ENCODE measurements at places on chromosomes 5 and 9.

- no peak for DNase-seq
These were observed 85.9 kb upstream of the TRIO start for GRCh38 chr5:14057289-14057688.

GRCh38 chr9:111728617-111729366, 65.9 kb downstream of the SHOC1 start:
- DNase-seq, result no peak

DNA sequence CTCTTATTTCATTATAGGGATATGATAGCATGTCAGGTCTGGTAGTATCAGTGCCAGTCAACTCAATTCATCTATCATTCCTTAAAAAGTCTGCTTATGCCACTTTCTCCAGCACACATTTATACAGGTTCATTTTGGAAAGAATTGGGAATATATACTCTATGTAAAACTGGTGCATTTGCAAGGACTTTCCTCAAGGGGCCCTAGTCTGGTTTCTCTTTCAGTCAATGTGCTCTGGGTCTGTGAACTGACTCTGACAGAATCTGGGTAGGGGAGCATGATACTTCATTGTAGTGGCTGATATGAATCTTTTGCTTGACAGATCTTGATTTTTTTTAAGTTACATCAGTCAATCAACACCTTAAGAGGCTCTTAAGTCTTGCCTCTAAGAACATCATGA, 313.9 kb downstream of the HTR1A start:
- no peak for DNase-seq

GRCh38 chr5:59608745-59609144, 284.8 kb downstream of the PDE4D start:
- DNase-seq, result no peak

- peak; percentile 30 for DNase-seq
These were observed 288.0 kb downstream of the IZUMO3 start for GRCh38 chr9:24257726-24258125.

- DNase-seq, result no peak
These were observed 32.7 kb downstream of the PSD2 start for GRCh38 chr5:139828207-139828895.
